Stimulated activated CD8-positive, alpha-beta memory T cell treated with anti-CD3 and anti-CD28 coated beads, Interleukin-2, amount 100 ng/mL, for 1 hour (primary cell): ENCODE measurements at places on chromosomes 6 and 20.

DNA sequence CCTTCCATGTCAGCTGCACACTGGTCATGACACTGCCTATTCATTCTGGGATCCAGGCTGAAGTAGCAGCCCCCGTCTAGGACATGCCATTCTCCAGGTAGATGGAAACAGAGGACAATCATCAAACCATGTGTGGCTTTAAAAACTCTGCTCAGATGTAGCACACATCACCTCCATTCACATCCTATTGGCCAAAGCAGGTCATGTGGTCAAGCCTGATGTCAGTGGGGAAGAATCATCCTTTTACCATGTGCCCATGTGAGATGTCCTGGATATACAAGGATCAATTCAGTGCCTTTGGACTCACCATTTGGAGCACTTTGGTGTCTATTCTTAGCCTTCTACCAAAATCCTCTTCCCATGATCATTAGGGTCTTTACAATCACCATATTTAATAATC lies 99.5 kb downstream of the CDC5L start:
- DNase-seq, result no peak

DNA sequence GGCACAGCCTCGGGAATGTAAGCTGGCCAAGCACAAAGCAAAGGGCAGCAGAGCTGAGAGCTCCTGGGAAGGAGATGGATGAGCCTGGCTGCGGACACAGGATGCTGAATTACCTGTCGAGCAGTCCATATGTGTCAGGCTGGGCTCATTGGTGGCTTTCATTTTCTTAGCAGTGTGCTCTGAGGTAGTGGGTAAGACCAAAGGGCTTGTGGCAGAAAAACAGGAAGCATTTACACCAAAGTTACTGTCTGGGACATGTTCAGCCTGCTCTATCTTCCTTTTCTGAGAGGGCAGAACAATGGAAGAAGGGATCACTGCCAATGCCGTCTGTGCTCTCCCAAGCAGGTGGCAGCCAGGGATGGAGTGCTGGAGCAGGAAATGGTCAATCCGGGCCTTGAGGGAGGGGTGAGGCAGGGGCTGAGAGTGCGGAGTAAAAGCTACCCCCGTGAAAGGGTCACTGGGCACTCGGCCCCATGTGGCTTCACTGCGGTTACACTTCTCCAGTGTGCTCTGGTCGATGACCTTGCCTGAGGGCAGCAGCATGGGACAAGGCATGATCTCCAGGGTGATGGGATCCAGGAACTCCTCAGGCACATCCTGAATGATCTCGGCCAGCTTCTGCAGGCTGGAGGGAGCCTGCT lies 36.9 kb upstream of the AVP start:
- no peak for DNase-seq

DNA sequence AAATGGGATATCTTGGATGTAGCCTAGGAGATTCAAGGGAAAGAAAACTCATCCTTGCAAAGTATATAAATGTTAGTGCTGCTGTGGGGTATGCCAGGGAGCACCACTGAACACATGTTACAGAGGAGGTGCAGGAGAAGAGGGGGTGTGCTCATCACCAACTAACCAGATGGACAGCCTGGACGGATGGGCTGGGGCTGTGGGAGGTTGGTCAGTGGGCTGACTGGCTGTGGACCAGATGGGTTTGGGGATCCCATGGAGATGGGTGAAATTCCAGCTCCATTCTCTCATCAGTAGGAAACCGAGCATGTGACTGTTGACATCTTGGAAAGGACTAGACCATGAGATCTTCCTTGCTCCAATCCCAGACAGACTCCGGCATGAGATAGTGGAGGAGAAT lies 201.0 kb downstream of the LRFN2 start:
- no peak for DNase-seq

DNA sequence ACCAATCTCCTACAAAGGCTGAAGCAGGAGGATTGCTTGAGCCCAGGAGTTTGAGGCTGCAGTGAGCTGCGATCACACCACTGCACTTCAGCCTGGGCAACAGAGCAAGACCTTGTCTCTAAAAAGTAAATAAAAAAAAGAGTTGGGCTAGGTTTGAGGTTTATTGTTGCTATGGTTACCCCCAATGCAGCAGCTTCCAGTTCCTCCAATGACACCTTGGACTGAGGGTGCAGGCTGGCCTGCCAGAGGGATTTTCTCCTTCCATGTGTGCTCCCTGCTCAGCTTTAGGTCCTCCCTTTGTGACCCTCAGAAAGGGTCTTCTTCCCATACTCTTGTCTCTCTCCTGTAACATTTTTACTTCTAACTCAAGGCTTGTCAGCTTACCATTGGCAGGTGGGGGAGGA lies 10.6 kb upstream of the TBC1D20 start:
- DNase-seq, result no peak
